Activated CD8-positive, alpha-beta memory T cell treated with anti-CD3 and anti-CD28 coated beads for 1 hour (primary cell): ENCODE measurements at places on chromosomes 12 and 14.

DNA sequence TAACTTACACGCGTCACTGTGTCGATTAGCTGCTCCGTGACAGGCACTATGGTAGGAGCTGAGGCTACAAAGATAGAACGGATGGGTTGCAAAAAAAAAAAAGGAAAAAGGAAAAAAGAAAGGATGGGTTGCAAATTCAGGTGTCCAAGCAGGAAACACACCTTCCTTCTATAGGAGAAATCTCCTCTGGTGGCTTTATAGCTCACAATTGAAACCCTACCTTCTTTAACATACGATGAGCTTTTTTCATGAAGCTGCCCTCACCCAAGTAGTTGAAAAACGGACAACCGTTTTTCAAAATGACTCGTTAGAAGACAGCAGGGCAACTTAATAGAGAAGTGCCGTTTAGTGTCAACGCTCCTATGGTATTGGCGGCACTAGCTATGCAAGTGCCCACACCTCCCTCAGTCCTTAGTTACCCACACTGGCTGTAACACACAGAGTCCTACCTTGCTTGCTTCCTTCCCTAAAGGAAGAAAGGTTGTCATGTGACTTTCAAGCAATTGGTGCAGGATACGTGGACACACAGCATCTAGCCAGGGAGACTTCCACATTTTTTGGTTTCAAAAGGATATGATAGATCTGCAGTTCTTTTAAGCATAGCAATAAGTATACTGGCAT is 682 bp upstream of the TRIP11 start:
- no peak for DNase-seq

GRCh38 chr14:100592461-100592891 is 5.3 kb upstream of the BEGAIN start:
- no peak for DNase-seq

GRCh38 chr12:109927622-109928021 is 27.5 kb downstream of the TCHP start:
- DNase-seq: no peak

DNA sequence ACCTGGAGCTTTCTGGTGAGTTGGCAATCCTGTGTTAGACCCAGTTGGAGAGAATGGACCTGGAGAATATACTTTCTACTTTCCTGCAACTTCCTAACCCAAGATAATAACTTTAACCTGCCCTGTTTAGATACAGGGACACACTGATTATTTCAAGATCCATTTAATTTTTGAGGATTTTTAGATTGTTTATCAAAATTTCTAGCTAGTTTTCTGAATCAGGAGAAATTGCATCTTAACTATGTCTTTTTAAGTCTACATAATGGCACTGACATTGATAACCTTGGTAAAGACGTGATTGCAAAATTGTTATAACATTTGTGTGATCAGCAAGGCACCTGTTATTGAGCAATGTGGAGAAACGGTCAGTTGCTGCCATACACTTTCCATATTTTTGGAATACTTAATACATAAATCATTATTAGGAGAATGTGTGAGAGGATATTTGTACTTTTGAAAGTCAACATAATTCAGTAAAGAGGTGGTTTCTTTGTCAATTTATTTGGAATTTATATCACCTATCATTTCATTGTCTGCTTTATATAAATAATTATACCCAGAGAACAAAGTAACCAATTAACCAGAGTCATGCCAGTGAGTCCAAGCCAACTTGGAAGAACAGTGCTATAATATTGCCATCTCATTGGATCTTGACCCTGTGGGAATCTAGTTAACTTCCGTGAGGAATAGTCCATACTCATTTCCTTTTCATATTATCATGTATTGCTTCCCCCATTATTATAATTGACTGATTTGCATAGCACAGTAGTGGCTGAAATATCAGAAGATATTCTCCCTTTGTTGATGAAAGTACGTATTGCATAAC is 28.4 kb downstream of the NFYB start:
- DNase-seq: no peak

- peak; percentile 54 for DNase-seq
Measured at GRCh38 chr12:10673659-10674384, at the start of gene STYK1. Gene STYK1, minus strand, starts transcription at chr12:10674052. Its CDS starts 39,434 bp downstream, at chr12:10634618.

GRCh38 chr12:131276501-131277185 is 322.9 kb downstream of the ADGRD1 start:
- no peak for DNase-seq

DNA sequence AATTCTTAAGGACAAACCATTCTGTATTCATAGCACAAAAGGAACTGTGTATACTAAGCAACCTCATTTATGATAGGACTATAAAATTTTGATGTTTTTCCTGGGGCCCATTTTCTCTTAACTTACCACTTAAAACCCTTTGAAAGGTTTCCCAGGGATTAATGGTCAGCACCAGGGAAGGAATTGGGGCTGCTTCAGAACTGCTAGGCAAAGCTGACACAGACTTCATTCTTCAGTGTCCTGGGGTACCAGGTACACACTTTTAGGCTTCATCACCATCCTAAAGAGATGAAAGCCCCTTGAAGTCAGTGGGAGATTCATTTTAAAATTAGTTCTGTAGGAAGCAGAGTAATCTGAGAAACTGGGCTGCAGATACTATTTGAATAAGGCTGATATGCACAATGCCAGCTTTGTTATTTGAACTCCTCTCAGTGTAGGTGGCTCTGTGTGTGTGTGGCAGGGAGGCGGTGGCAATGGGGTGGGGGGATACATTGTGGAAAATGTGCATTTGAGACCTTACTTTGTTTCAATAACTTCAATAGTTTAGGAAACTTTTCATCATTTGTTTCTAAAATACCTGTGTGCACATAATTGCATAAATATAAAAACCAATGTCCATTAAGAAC is 329.3 kb upstream of the DCN start:
- DNase-seq: no peak

DNA sequence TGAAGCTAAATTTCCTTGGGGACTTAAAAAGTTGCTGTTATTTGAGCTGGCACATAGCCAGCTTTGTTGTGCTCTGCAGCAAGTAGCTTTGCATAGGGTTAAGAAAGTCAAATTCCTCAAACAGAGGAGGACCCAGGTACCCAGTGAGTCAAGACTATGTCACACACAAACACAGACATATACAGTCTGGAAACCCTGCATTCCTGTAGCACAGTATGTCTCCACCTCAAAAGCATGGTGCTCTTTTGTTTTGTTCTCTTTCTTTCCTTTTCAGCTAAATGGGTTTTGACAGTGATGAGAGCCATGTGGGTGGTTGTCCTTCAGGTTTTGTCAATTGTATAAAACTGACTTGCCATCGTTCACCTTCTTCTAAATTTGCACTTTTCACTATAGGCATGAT is 179.6 kb upstream of the DIO2 start:
- DNase-seq: no peak

- no peak for DNase-seq
Measured at GRCh38 chr12:131829356-131829747, 1.2 kb downstream of the MMP17 start.

DNA sequence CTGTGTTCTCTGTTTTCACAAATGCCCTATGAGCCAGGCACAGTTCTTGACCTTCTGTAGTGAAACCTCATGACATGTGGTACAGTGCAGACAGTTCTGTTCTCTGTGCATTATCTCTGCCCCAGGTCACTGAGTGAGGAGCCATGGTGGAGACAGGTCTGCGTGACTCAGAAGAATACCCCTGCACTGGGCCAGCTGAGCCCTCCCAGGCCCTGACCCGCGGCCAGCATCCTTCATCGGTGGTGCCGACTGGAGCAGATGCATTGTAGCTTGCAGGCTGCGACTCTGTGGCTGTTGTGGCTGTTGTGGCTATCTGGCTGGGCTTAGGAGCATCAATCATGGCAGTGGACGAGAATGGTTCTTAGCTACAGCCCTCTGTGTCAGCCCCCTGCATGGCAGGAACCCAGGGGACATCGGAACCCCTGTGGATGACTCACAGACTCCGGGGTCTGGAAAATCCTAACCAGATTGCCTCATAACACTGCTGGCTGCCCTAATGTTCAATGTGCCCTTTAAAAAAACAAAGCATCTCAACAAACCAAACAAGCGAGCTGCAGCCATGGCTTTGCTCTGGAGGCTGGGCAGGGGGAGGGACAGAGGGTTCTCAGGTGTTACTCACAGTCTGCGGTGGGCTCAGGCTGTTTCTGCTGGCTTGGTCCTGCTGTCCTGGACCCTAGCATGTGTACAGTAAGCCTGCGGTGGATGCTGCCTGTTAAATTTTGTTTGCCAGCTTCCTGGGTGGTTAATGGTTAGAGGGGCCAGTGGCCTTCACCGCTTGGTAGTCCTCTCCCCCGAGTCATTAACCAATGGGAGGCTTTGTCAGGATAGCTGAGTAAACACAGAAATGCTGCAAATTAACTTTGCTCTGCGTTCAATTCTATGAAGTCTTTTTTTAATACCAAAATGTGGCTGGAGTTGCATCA is at the start of gene SERPINA6:
Gene SERPINA6, minus strand, starts transcription at position 689 of the 923 bp plus-strand sequence. CDS start 8,688 bp downstream, outside the sequence.
- DNase-seq: no peak

DNA sequence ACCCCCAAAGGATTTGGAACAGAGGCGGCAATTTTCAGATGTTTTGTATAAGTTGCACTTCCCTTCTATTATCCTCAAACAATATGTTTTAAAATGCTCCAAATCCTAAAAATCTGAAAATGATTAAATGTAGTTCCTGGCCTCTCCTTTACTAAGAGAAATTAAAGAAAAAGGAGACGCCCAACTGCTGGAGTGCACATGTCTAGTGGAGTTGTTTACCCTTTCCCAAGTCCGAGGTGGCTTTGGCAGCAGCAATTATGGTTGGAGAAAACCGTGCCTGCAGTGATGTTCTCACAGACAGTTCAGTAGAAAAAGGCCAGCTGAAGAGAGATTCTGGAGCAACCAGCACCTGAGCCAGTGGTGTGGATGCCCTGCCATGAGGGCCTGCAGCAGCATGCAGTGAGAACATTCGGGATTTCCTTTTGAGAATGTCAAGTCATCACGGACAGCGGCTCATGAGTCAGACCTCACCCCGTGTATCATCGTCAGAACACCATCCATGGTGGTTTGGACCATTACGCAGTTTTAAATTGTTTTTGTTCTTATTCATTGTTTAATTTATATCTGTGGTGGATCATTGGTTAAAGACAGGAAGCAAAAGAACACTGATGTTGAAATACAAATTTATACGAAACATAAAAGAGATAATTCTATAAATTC is 179.0 kb upstream of the KRR1 start:
- DNase-seq: no peak

DNA sequence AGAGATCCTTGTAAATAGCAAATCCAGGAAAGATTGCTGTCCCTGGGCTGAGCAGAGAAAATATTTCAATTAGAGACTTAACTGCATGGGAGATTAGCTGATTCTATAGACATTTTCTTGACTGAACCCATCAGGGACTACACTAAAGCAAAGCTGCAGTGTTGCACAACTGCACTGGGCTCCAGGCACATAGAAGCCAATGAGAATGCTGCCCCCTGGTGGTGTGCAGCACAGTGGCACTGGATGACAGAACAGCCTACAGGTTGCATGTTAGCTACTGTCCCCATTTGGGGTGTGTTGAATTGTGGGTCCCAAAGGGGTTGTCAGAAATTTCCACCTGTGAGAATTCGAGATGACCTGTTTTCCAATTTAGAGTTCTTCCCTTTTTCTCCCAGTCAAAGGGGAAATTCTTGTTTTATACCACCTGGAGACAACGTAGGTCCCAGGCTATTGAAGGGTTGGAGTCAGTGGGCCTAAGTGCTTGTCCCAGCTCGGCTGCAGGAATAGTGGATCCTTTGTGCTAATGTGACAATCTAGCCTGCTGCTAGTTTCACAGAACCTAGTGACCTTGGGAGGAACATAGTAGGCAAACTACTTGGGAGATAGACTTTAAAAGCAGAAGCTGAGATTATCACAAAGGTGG is 114.7 kb downstream of the SLC8A3 start:
- no peak for DNase-seq

DNA sequence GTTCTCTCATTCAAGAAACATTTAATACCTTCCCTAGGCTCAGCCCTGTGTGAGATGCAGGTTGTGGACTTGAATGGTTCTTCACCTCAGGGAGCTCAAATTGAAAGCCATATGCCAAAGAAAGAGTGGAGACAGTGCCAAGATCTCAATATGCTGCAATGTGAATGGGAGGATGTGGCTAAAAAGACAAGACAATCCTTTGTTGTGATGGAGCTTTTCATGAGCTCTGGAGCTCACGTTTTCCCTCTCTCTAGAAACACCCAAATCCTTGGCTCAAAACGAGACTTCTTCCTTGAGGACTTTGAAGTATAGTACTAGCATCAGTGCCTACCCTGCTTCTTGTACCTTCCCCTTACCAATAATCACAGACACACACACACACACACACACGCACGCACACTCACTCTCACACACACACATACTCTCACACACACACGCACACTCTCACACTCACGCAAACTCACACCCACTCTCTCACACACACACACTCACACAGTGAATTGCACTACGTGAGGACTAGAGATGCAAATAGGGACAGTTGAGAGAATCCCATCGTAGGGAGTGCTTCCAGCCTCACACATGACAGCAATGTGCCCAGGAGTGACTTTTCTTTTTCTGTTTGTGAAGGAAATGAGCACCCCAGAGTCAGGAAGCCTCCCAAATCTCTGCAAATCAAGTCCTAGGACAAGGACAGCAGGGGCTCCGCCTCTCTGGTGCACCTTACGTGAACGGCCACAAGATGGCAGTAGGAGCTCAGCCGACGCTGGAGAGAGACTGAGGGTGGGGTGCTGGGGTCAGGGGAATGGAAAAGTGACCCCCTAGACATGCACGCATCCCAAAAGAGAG is 231.4 kb downstream of the PCNX1 start:
- peak; percentile 43 for DNase-seq

GRCh38 chr12:76303989-76304460 is 44.2 kb downstream of the BBS10 start:
- no peak for DNase-seq

GRCh38 chr12:80681-81190 is 14.2 kb downstream of the IQSEC3 start:
- DNase-seq: no peak

DNA sequence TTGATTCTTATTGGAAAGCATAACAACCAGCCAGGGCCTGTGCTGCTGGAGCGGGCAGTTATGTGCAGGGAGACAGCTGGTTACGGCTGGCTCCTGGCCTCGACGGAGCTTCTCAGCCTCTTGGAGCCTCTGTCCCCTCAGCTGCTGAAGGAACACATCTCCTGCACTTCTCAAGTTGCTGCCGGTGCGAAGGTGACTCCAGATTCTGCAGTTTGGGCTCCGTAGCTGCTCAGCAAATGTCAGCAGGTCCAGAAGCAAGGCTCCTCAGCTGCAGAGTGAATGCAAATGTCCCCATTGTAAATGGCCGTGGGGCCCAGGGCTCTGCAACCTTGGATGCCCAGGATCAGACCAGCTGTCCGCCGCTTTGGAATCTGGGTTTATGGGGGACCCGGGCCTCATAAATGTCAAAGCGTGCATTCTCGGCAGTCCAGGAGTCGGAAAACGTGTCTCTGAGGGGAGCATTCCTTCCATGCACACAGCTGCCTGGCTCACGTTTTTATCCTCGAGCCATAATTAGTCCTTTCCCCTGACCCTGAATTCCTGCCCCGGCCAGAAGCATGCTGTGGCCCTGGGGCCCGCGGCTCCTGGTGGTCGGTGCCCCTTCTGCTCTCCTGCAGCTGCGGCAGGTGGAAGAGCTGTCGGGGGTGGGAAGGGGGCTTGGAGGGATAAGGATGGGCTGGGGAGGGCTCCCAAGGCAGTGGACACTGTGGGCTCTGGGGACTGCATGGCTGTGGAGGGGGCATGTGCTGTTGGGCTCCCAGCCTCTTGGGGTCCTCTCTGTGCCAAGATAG is 106.0 kb downstream of the KIF26A start:
- no peak for DNase-seq
